ENCODE measurements at places on chromosomes 5 and 9.

DNA sequence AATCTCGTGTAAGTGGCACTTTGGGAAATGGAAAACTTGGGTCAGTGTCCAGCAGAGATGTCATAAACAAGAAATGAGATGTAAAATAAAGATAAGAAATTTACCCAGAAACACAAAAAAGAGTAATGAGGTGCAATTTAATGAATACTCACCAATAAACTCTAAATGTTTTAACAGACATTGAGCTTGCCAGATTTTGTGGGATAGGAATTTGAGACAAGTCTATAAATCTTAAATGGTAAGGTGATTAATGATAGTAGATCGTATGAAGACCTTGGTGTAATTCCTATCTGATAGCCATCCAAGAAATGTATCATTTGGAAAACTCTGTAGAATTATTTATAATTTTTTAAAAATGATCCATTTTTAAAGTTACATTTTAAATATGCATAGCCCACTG, 682.4 kb downstream of the MAT2B start:
- DNase-seq = no peak

GRCh38 chr9:107488375-107489143, 1.0 kb downstream of the KLF4 start:
- no peak for DNase-seq

DNA sequence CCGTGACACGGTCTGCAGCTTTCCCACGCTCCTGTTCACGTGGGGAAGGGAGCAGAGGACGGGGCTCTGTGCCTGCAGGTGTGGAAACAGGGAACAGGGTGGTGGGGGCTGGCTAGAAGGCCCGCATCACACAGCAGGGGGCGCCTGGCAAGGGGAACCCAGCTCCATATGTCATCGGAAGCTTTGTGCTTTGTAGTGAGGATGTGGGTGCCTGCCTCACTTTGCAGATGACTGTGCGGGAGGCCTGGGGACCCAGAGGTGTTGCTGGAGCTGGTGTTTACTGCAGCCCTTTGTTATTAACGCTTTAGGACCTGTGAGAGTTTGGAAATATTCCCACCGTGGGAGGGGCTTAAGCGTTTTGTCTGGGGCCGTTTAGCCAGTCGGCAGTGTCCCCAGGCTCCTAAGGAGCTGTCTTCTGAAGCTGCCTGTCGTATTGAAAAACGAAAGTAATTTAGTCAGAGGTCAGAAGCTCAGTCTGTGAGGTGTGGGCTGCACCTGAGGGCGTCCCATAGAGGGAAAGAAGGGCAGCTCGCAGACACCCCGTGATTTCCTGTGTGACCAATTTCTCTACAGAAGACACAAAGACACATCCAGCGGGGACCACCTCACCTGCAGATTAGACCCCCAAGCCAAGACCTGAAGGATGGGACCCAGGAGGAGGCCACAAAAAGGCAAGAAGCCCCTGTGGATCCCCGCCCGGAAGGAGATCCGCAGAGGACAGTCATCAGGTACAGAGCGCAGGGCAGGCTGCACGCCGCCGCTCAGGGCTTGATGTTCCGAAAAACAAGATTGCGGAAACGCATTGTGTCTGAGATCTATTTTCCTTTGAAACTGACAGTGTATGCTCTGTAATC, 9.1 kb downstream of the MAN1B1 start:
- DNase-seq = no peak

DNA sequence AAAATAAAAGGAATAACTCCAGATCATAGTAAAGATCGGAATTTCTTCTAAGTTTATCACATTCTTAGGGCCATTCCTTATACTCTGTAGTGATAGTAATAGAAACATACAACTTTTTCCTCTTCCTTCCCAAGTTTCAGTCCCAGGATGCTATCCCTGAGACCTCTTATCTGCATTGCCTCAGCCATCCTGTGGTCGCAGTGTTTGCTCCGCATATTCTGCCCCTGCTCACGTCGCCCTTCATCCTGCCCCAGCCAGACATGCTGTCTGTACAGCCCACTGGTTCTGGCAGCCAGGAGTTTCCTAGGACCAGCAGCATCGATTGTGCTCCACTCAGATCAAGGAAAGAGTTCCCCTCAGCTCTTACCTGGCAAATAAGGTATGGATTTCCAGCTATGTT, 132.7 kb upstream of the ERCC6L2 start:
- no peak for DNase-seq

GRCh38 chr9:68852941-68853340, 147.9 kb downstream of the PIP5K1B start:
- no peak for DNase-seq

- DNase-seq = no peak
Observed at GRCh38 chr5:175878544-175879438, 7.4 kb downstream of the CPLX2 start.

- no peak for DNase-seq
Observed at GRCh38 chr5:43268188-43268820, 44.9 kb downstream of the HMGCS1 start.

GRCh38 chr5:25701936-25702335, 1057.2 kb upstream of the CDH10 start:
- no peak for DNase-seq

DNA sequence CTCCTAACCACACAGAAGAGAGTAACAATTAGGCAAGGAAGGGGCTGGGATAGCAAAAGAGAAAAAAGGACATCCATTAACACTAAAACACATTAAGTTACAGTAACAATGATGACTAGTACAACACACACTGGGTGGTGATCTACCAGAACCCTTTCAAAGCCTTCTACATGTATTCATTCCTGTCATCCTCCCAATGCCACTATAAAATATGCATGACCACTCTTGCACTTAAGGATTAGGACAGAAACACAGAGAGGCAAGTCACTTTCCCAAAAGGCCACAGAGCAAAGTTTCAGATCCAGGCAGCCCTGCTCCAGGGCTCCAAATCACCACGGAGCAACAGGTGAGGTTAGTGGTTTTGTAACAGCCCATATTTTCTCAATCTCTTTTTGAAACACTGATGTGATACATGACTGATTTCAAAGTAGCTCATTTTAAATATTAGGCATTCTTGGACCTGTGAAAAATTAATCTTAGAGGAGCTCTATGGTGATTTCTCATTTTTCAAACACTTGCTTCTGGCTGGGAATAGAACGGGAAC, 86.7 kb downstream of the AUH start:
- DNase-seq = no peak

GRCh38 chr9:31608416-31608815, 776.0 kb upstream of the ACO1 start:
- DNase-seq = no peak

DNA sequence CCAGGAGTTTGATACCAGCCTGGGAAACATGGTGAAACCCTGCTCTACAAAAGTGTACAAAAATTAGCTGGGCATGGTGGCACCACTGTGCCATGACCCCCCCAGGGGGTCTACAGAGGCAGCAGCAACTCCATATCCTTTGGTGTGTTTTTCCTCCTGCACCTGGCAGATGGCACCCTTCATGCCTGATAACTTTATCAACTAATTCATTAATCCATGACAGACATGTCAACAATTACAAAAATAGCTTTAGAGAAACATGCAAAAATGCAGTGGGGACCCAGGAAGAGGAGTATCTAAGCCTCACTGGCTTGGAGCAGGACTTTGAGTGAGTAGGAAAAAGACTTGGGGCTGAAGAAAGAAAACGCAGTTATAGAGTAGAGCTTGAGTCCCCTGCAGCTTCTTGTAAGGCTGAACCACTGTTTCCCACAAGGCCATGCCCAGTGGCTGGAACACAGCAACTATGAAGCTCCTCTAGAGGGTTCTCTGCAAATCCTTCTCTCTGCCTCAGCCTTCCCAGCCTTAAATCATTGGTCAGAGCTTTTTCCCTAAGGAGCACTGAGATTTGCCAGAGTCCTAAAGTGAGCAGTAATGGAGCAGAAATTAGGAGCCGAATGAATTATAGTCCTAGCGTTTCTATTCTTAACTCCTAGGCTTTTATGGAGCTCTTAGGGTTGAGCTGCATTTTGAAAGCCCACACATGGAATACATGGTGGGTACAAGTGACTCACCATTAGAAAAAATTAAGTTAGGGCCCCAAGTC, 25.5 kb upstream of the B4GALT1 start:
- DNase-seq = no peak

DNA sequence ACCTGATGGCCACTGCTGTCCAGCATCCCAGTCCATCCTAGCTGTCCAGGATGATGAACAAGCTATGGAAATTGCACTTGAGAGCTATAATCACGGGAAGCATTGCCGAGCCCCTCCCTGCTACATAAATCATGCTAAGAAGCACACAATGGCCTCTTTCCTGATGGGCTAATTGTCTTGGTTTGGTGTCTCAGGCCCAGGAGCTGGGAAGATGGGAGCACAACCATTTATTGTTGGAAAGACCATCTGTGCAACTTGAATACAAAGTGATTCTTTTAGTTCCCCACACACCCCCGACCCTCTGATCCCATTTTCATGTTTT, 80.4 kb downstream of the RGS3 start:
- no peak for DNase-seq

DNA sequence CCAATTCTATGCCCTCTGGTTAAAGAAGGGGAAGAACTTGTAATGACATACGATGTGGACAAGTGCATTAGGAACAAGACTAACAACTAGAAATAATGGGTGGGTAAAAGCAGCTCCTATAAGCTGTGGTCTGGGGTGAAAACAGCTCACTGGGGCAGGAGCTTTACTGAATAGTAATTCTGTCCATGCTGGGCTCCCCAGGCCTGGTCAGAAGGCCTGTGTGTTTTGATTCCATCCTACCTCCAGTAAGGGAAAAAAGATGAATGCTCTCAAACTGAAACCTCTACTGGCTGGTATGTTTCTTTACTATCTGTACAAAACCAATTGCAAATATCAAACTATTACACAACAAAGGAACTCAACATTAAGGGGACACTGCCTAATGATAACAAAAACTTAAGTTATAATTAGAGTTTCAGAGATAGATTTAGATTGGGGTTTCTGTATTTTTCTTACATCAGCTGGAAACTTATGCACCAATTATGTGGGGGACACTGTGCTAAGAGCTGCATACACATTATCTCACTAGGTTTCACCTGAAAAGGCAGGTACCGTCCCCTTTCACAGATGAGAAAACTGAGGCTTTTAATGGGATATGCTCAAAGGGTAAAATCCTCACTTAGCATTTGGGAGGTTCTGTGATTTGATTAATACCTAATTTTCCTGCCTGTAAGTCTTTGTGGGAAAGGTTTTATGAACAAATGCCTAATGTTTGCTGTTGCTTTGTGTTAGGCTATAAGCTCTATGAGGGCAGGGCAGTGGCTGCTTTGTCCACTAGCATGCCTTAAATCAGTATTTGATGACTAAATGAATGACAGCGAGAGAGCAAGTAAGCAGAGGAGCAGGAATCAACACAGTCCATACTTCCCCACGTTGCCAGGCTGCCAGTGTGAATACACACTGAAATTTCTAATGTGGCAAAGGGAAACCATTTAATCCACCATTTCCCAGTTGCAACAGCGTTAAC, 53.6 kb downstream of the ELL2 start:
- DNase-seq = no peak

DNA sequence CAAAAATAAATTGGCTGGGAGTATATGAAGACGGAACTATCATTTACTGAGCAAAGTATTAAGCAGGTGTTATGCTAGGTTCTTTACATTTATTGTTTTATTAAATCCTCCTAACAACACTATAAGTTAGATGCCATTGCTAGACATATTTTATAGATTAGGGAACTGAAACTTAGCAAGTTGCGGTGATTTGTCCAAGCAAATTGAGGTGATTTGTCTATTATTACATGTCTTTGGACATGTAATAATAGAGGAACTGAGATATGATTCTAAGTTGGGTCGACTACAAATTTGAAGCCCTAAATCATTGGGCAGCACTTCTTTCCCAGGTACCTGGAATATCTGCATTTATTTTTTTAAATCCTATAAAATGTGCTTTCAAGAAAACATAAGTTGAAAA, 429.9 kb downstream of the GABRG2 start:
- DNase-seq = no peak

GRCh38 chr5:125399885-125400284, 653.4 kb upstream of the ZNF608 start:
- DNase-seq = no peak

GRCh38 chr9:91178281-91179236, 183.2 kb downstream of the AUH start:
- no peak for DNase-seq

- no peak for DNase-seq
Observed at GRCh38 chr5:177295924-177296323, 7.6 kb downstream of the RAB24 start.

DNA sequence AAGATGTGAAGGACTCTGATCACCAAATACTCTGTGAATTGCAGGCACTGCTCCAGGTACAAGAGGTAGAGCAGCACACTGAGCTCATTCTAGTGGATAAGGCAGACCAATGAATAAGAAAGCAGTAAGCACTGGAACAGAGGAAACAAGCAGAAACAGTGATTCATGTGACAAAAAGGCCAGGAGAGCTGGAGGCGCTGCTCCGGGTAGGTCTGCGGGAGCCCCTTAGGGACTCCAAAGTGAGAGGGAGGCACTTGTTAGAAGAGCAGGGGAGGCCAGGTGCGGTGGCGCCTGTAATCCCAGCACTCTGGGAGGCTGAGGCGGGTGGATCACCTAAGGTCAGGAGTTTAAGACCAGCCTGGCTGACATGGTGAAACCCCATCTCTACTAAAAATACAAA, 231.6 kb upstream of the NFIL3 start:
- DNase-seq = no peak

DNA sequence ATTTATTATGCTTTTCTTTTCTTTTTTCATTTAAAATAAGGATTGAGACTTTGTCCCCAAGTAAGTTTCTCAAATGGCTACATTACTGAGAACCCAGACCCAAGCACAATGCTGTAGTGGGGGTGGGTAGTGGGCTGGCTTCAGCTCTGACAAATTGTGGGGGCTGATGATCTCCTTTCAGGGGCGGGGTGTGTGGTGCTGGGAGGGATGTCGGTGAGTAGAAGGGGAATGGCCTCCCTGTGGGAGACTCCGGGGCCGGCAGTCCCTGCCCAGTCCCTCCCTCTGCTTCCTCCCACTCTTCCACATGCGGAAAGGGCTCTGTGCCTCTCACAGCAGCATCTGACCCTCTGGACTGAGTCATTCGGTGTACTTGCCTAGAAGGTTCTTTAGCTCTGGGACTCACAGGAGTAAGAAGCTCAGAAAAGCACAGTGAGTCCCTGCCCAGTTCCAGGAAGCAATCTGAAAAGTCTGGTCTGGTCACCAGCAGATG, 14.3 kb downstream of the CD180 start:
- DNase-seq = peak; percentile 53

DNA sequence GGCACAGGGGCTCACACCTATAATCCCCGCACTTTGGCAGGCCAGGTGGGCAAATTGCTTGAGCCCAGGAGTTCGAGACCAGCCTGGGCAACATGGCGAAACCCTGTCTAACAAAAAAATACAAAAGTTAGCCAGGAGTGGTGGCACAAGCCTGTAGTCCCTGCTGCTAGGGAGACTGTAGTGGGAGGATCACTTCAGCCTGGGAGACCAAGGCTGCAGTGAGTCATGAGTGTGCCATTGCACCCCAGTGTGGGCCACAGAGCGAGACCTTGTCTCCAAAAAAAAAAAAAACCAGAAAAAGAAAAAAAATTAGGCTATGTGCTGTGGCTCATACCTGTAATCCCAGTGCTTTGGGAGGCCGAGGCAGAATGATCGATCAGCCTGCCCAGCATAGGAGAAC, 58.5 kb upstream of the EIF4EBP3 start:
- no peak for DNase-seq

GRCh38 chr5:133967698-133968203, 674 bp downstream of the C5orf15 start:
- no peak for DNase-seq

- DNase-seq = no peak
Observed at GRCh38 chr5:161235569-161235968, 311.0 kb downstream of the GABRB2 start.

All from kidney epithelial cell (primary cell).